WTC11 (cell line): ENCODE measurements at places on chromosomes 7 and 10.
A peak's percentile ranks its signal among the peaks of the same experiment; 100 is the strongest.

DNA sequence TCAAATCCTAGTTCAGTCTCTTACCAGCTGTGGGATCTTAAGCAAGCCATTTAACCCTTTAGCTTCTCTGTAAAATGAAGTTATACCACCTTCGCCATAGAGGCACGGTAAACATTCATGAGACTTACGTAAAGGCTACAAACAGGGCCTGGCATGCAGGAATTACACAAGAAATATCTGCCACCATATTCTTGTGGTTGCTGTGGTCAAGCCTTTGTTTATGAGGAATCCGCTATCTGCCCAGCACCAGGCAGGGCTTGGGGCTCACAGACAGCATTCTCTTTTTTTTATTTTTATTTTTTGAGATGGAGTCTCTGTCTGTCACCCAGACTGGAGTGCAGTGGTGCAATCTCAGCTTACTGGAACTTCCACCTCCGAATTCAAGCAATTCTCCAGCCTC is 9.9 kb downstream of the AIFM2 start:
- no peak for DNase-seq

DNA sequence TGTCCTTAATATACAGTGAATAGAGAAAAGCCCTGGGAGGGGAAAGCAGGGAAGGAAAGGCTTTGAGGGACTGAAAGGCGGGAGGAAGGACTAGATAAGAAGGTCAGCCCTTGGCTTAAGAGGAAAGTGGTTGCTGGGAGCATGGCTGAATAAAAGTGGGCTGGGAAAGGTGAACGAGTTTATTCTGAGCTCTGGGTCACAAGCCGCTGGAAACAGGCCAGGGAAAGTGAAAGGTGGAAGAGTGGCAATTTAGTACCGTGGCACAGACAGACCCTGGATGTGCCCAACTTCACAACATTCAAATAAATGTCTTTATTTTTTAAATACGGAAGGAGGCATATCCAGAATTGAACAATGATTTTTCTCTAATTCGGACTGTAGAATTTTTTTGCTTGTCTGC is 39.7 kb downstream of the TAC1 start:
- no peak for DNase-seq

DNA sequence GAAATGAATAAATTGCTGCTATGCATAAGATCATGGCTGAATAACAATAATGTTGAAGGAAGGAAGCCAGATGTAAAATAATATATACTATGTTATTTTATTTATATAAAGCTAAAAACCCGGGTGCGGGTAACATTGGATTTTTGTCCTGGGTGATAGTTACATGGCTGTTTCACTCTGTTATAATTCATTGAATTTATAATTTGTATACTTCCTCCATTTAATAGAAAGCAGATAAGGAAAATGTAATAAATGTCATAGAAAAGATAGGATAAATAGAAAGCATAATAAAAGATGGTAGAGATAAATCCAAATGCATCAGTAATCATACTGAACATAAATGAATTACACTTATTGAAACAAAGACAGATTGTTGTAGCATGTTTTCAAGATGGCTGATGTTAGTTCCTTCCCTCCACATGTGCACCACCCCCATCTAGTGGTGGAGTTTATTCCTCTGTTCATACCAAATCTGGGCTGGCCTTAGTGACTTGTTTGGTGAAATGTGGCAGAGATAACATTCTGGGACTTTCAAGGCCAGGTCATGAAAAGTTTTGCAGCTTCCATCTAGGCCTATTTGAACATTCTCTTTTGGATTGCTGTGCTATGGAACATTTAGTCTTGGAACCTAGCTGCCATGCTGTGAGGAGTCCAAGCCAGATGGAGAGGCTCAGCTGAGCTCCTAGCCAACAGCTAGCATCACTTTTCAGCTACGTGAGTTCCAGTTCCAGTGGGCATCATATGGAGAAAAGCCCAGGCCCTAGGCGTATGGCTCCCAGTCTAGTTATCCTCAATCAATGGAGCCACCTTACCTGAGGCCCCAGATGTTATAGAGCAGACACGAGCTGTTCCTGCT is 46.9 kb downstream of the AHCYL2 start:
- DNase-seq = peak; percentile 40

- no peak for DNase-seq
These were observed 29.7 kb downstream of the KIAA1217 start for GRCh38 chr10:24238519-24239247.

DNA sequence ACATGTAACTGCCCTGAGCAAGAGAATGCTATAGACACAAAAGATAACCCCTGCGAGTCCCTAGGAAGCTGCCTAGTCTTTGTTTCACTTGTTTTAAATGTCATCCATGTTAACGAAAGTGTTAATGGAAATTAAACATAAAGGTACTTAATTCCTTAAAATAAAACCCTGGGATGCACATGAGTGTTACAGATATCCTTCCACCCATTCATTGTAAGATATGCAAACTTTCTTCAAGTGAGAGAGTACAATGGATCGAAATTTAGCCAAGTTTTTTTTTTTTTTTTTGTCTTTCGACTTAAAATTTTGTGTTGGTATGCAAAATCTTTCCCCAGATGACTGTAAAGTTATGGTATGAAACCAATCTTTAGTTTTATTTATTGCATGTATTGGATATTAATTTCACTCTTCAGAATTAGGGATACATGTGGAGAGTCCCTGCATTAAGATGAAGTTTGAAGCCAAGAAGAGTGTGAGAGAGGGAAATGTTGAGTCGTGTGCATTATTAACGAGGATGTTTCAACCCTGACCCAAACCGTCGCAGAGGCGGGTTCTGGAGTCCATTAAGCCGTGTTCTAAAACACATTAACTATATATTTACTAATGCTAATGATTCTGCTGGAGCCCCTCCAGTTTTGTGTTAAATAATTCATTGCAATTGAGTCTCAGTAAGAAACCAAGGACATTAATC is 1.6 kb downstream of the CDK14 start:
- no peak for DNase-seq

GRCh38 chr7:101941481-101942383 is 124.3 kb downstream of the CUX1 start:
- DNase-seq = no peak

DNA sequence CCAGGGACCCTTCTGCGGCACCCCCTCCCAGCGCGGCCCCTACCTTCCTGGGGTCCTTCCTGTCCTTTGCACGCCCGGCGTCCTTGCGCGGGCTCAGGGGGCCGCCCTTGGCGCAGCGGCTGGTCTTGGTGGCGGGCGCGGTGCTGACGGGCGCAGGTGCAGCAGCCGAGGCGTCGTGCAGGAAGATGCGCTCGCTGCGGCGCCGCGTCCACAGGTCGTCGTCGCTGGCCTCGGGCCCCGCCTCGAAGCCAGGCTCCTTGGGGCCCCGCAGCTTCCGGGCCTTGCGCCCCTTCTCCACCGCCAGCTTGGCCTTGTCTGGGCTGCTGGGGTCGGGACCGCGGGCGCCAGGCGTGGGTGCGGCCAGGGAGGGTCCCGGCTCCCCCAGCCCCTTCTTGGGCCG is 49.8 kb downstream of the SLC29A4 start:
- DNase-seq = no peak

DNA sequence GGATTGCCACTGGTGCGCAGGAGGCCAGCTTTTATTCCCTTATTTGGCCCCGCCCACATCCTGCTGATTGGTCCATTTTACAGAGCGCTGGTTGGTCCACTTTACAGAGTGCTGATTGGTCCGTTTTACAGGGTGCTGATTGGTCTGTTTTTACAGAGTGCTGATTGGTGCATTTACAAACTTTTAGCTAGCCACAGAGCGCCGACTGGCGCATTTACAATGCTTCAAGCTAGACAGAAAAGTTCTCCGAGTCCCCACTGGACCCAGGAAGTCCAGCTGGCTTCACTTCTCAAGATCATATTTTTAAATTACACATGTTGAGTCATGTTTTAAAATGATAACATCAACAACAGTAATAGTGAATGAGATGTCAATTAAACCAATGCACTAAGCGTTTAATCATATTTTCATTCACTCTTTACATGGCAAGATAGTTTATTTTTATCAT is 128.3 kb downstream of the CUBN start:
- DNase-seq = no peak

GRCh38 chr7:120226188-120226587 is 46.8 kb upstream of the KCND2 start:
- DNase-seq = no peak

GRCh38 chr10:50480054-50481007 is 143.4 kb downstream of the SGMS1 start:
- no peak for DNase-seq

DNA sequence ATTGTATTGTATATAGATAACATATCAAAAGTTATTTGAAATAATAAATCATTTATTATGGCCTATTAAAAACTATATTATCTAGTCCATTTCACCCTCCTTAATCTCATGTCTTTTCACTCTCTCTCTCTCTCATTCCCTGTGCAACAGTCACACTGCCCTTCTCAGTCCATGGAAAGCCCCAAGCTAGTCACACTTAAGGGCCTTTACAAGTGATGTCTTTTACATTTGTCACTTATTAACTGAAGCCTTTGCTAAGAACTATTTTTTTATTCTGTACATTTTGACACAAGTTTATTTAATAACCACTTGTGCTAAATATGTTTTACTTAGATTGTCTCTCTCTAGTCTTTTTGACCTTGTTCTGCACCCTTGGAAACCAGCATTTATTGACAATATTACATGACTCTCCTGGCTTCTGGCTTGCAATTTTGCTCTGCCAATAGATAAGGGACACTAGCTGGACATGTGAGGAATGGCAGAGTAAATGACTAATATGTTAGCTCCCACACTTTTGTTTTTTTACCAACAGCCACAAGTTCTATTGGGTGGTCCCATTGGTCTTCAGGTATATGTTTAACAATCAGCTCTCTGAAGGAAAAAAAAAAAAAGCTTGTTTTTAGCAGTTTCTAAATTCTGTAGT is 706.8 kb upstream of the POT1 start:
- no peak for DNase-seq

DNA sequence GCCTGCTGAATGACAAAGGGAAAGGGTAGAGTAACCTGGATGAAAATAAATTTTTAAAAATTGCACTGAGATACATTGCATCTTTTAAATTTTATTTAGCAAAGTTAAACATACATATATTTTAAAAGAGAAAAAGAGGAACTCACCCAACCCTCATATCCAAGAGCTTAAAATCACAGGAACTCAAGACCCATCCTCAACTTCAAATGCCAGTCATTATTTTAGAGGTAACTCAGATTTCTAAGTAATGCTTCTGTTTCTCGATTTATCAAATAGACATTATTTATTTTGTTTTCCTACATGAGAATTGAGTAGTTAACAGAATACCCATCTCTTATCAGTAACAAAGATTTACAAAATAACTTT is 32.4 kb upstream of the KMT2E start:
- no peak for DNase-seq

DNA sequence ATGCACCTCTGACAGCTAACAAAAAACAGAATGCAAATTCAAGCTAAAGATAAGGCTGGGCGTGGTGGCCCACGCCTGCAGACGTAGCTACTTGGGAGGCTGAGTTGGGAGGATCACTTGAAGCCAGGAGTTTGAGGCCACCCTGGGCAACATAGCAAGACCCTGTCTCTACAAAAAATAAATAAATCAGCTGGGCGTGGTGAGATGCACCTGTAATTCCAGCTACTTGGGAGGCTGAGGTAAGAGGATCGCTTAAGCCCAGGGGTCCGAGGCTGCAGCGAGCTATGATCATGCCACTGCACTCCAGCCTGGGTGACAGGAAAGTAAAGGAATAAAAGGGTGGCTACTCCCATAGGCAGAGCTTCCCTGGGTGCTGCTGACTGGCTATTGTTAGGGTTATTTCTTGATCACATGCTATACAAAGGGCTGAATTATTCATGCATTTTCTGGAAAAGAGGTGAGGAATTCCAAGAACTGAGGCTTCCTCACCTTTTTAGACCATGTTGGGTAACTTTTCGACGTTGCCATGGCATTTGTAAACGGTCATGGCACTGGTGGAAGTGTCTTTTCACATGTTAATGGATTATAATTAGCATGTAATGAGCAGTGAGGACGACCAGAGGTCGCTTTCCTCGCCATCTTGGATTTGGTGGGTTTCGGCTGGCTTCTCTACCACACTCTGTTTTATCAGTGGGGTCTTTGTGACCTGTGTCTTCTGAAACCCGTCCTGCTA is 6.9 kb upstream of the PSMG3 start:
- peak; percentile 54 for DNase-seq

GRCh38 chr7:47839381-47839780 is 108.9 kb downstream of the PKD1L1 start:
- no peak for DNase-seq

- no peak for DNase-seq
These were observed 18.5 kb downstream of the PRKCQ start for GRCh38 chr10:6561552-6561951.

DNA sequence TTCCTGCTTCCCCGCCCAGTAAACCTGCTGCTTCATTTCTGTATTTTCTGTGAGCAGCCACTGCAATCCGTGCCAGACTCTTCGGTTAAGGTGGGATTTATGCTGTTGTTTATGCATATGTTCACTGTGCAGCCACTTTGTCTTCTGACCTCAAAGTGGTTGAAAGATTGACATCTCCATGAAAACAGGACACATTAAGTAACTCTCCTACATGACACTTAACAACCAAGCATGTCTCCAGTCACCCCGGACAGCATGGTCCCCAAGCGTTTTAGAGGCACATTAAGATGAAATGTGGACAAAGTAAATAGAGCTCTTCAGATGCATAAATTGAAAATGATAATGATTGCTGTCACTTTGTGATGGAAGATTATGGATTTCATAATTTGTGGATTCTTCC is 421.3 kb downstream of the GFRA1 start:
- no peak for DNase-seq

DNA sequence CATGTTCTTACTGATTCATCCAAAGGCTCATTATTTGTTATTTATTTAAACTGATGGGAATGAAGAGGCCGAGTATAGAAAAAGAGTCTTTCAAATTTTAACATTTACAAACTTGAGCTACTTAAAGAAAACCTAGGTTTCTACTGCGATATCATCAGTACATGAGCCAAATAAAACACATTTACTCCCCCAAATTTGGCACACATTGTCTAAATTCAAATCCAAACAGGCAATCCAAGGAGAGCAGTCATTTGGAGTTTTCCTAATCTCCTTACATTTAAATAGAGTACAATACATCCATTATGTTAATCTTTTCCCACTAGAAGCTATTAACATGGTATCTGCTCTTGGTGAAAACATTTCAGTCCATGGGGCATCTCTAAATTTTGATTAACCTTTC is 2.2 kb downstream of the NMT2 start:
- no peak for DNase-seq

- no peak for DNase-seq
These were observed 124.1 kb upstream of the LAMB4 start for GRCh38 chr7:108254259-108254658.

GRCh38 chr7:101598422-101598985 is 30.6 kb downstream of the MYL10 start:
- DNase-seq = no peak

GRCh38 chr7:108454674-108455550 is 1.3 kb downstream of the NRCAM start:
- DNase-seq = peak; percentile 52
